Kasumi-1 (cell line): ENCODE measurements at places on chromosomes 3 and 15.

DNA sequence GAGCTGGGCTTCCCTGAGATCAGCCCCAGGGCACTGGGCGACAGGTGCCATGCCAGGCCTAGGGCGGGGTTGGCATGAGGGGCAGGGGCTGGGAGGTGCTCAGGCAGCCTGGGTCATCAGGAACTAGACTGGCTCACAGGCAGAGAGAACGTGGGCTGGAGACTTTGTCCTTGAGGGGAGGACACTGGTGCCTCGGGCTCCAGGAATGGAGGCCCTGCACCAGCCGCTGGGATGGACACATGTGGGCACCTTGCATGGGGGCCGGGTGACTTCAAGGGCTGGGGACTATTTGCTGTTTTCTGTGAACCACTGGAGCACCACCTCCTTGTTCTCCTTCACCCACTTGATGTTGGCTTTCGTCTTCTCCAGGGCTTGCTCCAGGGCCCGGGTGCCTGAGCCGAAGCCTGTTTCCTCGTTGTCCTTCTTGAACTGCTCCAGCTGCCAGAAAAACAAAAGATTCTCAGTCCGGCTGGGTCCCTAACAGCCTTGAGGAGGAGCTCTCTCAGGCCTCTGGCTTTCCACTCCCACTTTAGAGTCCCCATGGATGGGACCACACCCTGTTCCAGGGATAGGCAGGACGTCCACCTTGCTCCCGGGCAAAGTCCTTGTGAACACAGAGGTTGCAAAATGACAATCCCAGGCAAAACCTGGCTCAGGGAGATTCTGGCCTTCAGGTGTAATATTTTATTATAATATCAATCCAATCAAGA is 9.1 kb downstream of the MESP2 start:
- DNase-seq, result no peak

DNA sequence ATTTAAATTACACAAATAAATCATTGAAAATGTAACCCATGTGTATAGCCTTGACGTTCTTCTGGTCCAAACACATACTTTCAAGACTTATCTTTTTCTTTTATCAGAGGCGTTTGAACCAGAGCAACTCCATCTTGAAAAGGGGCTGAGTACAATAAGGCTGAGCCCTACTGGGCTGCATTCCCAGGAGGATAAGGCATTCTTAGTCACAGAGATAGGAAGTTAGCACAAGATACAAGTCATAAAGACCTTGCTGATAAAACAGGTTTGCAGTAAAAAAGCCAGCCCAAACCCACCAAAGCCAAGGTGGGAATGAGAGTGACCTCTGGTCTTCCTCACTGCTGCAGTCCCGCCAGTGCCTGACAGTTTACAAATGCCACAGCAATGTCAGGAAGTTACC is 101.0 kb upstream of the IGSF10 start:
- DNase-seq, result no peak

DNA sequence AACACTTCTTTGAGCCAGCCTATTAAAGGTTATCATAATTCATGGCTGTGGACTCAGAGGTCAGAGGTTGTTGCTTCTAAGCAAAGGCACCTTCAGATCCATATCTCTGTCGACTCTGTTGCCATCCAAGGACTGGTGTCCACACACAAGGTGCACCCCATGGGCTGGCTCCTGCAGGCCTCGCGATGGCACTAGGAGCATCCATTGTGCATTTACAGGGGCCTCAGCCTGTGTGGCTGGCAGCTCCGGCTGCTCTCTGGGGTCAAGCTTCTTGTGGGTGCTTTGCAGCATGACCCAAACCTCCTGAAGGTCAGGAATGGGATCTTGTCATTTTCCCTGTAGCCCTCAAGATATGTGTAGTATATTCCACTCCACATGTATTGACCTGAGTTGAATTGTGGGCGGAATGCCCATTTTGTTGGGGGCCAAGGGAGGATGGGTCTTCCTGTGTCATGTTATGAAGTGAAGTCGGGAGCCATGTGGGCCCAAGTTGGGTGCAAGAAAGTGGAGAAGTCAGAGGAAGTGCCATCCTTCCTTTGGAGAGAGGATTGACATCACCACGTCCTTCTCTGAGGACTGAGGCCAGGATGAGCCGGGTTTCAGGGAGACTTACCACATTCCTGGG is 43.9 kb downstream of the CHDH start:
- no peak for DNase-seq

- DNase-seq, result no peak
Observed at GRCh38 chr3:174270841-174271240, 588.3 kb upstream of the NAALADL2 start.

GRCh38 chr3:77526573-77527113 is 486.7 kb downstream of the ROBO2 start:
- no peak for DNase-seq

- no peak for DNase-seq
Observed at GRCh38 chr3:133940536-133940935, 44.9 kb upstream of the RAB6B start.

- no peak for DNase-seq
Observed at GRCh38 chr15:91887921-91888373, 34.4 kb downstream of the SLCO3A1 start.

- no peak for DNase-seq
Observed at GRCh38 chr3:125067225-125067624, 11.4 kb upstream of the HEG1 start.

DNA sequence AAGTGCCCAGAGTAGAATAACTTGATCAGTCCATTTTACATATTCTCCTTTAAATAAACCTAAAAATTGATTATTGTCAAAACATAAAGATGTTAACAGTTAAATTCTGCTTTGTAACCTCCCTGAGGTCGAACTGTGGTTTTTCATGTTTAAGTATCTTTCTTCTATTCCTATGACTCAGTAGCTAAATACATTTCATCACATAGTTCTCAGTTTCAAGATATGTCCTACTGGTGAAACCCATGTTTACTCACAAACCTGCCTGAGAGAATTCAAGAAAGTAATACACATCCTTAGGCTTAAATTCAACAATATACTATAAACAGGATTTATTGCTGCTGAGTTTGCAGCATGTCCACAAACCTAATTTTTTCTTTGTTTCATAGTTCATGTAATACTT is 692.9 kb downstream of the ZPLD1 start:
- no peak for DNase-seq

GRCh38 chr3:105375750-105376511 is 9.2 kb downstream of the ALCAM start:
- no peak for DNase-seq

GRCh38 chr3:173930251-173930650 is 532.7 kb downstream of the NLGN1 start:
- no peak for DNase-seq

GRCh38 chr3:149376718-149377407 is 586 bp downstream of the TM4SF1 start:
- no peak for DNase-seq

- DNase-seq, result no peak
Observed at GRCh38 chr3:115713284-115713683, 90.0 kb downstream of the GAP43 start.

- no peak for DNase-seq
Observed at GRCh38 chr3:11055496-11055895, 62.9 kb downstream of the SLC6A1 start.

DNA sequence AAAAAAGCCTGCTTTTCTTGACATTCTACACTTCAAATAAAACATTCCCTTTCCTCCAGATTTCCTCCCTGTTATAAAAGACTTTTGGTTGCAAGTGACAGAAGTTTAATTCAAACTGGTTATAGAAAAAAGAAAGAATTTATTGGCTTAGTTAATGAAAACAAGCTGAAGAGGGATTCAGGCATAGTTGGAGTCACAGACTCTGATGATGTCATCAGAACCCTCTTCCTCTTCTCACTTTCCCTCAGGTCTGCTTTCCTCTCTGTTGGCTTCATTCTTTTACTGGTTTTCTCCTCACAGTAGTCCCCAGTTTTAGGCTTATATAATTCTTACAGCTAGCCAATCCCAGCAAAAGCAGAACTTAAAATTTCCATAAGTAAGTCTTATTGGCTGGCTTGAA is 32.0 kb upstream of the MBNL1 start:
- DNase-seq, result peak; percentile 47

DNA sequence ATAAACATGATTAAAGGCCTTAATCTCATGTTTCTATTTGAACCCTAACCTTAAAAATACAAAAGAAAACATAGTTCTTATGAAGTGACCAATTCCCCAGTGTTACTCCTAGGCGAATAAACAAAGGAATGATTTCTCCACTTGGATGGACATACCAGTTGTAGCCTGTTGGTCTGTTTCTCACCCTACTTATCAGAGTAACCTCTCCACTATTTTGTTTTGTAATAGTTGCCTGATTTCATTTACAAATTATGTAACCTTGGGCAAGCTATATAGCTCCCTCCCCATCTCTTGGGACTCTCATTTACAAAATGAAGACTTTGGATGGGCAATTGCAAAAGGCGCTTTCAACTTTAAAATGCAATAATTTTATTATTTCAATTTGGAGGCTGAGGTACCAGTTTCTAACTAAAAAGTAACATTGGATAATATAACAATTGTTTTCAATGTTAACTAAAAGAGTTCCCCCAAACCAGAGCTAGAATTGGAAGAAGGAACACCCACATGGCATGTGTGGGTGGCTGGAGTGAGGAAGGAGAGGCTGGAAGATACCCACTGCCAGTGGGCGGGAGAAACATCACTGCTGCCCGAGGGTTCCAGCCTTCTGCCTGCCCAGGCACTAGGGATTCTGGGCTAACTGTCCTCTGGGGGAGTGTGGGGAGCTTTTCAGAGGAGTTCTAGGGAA is 74.2 kb downstream of the RFTN1 start:
- no peak for DNase-seq

DNA sequence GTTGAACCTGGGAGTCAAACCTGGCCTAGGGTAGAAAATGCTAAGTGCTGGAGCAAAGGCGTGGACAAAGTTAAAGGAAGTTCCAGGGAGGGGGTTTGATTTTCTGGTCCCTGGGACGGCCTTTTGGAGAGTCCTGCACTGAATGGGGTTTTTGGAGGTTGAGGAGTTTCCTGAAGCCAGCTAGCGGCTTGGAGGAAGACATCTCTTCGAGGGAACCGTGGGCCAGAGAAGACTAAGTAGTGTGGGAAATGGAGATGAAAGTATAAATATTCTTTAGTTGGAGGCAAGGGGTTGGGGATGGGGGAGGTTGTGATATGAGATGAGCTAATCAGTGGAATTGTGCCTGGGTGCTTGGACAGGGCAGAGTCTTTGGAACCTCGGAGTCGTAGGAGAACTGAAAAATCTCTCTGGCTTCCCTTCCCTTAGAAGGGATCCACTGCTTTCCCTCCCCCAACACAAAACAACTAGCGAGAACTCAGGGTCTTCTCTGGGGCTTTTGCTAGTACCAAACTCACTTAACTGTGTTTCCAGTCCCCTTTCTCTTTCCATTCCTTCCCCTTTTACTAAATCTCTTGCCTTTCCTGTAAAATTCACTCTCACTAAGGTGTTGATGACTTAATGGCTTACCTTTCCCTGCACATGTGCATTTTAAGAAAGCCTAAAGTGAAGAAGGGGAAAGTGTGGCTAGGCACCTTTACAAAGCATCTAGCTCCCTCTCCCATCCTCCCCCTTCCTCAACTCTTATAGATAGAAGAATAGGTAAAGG is 1.0 kb downstream of the LPP start:
- no peak for DNase-seq

DNA sequence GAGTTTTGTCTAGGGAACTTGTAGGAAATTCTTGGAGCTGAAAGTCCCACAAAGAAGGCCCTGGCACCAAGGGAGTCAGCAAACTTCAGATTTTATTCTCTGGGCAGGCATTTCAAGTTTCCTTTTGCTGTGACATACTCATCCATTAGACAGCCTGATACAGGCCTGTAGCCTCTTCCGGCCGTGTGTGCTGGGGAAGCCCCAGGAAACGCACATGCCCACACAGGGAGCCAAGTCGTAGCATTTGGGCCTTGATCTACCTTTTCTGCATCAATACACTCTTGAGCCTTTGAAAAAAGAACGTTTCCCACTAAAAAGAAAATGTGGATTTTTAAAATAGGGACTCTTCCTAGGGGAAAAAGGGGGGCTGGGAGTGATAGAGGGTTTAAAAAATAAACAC is 15.0 kb downstream of the TIGIT start:
- no peak for DNase-seq

GRCh38 chr15:68354923-68355322 is 77.0 kb downstream of the ITGA11 start:
- DNase-seq, result no peak

GRCh38 chr15:77759896-77760592 is 127.3 kb upstream of the LINGO1 start:
- no peak for DNase-seq

- DNase-seq, result no peak
Observed at GRCh38 chr15:98953968-98954367, 53.6 kb downstream of the PGPEP1L start.

DNA sequence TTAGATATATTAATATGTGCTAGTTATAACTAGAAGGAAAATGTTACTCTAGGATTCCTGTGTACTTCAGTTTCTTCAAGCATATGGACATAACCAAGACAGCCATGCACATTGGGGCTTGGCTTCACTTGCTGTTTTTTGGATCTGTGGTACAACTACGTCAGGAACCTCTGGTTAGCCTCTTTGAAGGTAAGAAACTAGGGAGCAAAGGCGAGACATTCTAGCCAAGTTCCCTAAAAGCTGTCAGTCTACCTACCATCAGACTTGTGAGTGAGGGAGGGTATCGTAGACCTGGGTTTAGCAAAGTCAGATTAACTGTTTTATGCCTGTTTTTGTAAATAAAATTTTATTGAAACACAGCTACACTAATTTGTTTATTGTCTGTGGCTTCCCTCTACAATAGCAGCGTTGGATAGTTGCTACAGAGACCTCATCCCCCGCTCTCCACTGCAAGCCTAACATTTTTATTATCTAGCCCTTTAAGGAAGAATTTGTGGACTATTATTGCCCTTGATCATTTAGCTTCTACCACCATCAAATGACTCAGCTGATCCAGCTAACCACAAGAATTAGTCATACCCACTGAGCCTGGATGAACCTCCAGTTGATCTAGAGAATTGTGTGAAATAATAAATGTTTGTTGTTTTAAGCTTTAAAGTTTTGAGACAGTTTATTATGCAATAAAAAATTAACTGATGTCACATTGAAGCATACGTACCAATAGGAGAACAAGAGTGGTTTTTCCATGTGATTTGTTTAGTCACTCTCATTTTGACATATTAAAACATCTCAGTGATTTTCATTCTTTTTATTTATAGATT is 58.1 kb downstream of the RSRC1 start:
- peak; percentile 80 for DNase-seq

- no peak for DNase-seq
Observed at GRCh38 chr3:145175626-145176025, 985.4 kb downstream of the PLOD2 start.

DNA sequence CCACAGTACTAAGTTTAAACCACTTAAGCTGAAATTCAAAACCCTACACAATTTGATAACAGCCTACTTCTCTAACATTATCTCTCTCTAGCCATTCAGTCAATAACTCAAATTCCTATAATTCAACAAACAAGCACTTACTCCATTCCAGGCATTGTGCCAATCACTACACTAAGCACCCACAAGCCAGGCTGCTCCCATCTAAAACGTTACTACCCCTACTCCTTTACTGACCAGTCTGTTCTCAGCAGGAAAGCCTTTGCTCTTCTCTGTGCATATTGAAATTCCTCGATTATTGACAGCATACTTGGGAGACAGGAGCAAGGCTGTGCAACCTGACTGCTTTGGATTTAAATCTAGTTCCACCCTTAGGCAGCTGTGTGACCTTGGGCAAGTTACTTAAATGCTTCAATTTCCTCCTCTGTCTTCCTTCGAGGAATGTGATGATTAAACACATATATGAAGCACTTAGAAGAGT is 177.2 kb upstream of the THBS1 start:
- DNase-seq, result no peak
